Vagina (tissue), 2 donors: ENCODE measurements at places on chromosomes 6 and 20. TPM values are rescaled to one million over a fixed set of nuclear protein-coding genes. Genes with fewer than 3 reads are reported as not detected.

IRF4 gene
- total RNA-seq, result 2.9 TPM

NUP153 gene
- total RNA-seq, result 44.0 TPM

C6orf52 gene
- total RNA-seq, result not detected

NEURL2 gene
- total RNA-seq, result 15.2 TPM

SLC12A5 gene
- not detected for total RNA-seq

BPIFB4 gene
- total RNA-seq, result not detected

PI3 gene
- total RNA-seq, result 234 TPM

LTV1 gene
- 23.3 TPM for total RNA-seq

BPIFB1 gene
- total RNA-seq, result not detected

NXT1 gene
- total RNA-seq, result 40.0 TPM

OPN5 gene
- total RNA-seq, result not detected

PI16 gene
- 88.6 TPM for total RNA-seq
